DMS53 (cell line): ENCODE measurements at places on chromosomes 6 and 20.

DNA sequence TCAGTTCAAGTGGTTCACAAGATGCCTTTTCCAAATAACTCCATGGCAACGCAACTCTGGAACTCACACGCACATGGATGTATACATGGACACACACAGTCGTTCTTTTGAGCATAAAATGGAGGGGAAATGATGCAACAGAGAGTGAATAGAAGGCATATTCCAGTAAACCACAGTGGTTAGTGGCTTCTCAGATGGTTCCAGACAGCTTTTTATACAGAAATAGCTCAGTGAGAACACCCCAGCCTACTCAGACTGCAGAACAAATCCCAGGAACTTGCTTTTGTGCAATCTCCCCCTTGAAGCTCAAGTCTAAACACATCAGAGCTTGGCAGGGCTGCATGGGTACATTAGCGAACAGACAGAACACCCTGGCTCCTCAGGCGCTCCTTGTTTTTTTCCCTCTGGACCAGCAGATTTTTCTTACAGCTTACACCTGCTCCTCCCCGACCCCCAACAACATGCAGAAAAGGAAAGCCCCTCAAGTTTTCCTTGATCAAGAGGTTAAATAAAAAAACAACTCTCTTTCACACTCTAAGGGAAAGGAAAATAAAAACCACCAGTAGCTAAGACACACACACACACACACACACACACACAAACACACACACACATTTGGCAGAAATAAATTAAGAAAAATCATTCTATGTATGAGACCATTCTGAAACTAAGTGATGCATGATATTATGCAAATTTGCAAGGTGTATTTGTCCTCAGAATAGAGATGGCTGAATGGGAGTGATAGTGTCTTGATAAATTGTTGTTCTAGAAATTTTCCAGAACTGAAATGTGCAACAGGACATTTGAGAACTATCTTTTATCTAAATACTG lies 51.2 kb upstream of the RANBP9 start:
- no peak for DNase-seq

- DNase-seq = peak; percentile 84
Observed at GRCh38 chr6:74870403-74870802, 335.4 kb downstream of the COL12A1 start.

- no peak for DNase-seq
Observed at GRCh38 chr20:59439243-59439642, 138.8 kb downstream of the EDN3 start.

- peak; percentile 20 for DNase-seq
Observed at GRCh38 chr6:37429352-37429750, 3.7 kb upstream of the CMTR1 start.

DNA sequence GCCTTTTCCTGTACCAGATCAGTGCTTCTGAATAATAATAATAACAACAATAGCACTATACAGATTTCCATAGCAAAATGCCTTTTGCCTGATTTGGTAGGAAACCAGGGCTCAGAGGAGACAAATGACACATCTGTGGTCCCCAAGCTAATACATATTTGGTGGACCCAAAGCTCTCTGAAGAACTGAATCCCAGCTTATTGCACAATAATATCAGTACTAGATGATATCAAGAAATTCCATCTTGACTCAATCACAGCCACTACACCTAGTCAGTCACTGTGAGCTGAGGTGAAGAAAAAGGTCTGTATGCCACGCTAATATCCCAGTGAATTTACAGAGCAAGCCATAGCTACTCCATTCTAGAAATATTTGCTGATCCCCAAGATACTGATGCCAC lies 270.6 kb upstream of the RIN2 start:
- DNase-seq = no peak

- no peak for DNase-seq
Observed at GRCh38 chr6:15267221-15267620, 21.4 kb downstream of the JARID2 start.

GRCh38 chr6:69816569-69816968 lies 19.8 kb upstream of the LMBRD1 start:
- no peak for DNase-seq

DNA sequence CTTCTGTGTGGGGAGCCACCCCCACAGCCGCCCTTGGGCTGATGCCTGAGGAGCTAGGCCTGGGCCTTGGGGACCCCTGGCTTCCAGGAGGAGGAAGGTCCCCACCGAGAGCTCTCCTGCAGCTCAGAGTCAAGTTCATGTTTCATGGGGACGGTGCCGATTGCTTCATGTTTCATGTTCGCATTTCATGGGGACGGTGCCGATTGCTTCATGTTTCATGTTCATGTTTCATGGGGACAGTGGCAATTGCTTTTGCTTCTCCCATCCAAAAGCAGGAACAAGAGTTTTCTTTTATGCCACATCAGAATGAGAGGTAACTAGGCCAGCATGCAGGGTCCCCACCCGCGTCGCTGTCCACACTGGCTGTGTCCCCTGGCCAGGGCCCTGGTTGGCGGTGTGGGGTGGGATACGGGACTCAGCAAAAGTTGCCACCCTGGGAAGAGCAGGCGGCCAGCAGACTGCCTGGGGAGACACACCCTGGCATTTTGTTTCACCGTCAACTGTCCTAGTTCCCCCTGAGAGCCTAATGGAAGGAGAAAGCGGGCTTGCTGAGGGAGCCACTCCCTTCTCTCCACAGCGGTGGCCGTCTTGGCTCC lies 46.0 kb downstream of the DACT2 start:
- DNase-seq = no peak

DNA sequence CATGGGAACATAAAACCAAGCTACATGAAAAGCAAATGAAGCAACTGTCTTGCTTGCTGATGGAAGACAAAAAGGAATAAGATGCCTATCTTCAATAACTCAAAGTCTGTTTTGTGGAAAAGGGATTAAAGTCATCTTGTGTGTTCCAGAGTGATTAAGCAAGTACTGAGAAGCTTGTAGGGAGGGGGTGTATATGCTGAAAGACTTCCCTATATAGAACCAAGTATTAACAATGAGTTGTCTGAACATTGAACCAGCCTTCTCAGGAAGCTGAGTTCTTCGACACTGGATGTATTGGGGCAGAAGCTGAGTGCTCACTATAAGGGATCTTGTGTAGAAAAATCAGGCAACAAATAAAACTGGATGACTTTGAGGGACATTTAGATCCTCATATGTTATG lies 451.8 kb downstream of the CD83 start:
- no peak for DNase-seq

DNA sequence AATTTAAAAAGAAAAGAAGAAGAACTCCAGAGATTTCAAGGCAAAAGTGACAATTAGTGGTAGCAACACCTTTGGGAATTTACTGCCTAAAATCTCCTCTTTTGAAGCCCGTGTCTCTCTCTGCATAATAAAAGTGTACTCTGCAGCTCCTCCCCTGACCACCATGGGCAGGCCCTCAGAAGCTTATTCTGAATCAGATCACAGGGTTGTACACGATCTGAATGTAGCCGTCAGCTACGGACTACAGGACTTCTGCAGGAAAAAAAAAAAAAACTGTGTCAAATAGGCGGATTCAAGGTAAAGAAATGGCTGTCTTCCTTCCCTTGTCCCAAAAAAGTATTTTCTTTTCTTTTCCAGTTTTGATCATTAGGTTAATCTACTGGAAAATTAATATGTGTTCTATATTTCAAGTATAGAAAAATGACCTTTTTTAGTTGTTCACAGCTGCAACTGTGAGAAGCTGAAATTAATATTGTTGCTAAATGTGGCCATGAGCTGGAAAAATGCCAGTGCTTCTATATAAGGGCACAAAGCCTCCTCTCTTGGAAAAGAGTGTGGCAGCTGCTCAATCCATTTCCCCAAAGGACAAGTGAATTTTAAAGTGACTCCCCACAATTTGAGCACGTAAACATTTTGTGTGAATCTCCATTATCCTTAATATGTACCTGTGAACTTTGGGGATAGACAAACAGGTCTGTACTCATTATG lies 397.4 kb downstream of the C6orf118 start:
- peak; percentile 30 for DNase-seq

DNA sequence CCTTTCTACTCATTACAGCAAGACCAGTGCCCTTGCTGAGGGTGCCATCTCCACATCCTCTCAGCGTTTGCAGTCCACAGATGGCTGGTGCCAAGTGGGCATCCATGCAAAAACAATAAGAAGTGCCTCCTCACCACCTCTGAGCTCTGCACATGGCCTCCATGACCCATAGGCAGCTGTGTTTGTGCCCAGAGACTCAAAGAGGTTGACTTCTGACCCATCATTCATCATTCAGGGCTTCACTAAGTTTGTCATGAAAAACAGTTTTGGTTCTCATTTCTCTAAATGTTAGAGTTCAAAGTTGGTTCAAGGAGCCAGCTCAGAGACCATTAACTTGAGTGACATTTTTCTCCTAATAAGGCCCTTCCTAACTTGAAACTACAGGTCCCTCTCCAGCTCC lies 512.6 kb upstream of the MAP3K7 start:
- DNase-seq = no peak

DNA sequence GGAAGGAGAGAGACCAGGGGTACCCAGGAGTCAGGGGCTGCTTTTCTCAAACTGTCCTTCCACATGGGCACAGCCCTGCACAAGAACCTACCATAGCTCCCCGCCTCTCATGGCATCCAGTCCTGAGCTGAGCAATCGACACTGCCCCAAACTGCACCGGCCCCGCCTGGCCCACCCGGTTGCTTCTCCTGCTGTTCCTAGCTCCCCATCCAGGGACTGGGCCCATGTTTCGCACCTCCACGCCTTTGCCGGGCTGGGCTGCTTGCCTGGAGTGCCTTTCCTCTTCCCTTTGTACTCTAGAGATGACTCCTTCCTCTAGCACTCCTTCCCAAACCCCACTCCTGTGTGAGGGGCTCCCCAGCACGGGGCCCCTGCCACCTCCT lies 123.0 kb downstream of the GRM4 start:
- no peak for DNase-seq

GRCh38 chr20:15887387-15887786 lies 685.9 kb downstream of the KIF16B start:
- DNase-seq = no peak

DNA sequence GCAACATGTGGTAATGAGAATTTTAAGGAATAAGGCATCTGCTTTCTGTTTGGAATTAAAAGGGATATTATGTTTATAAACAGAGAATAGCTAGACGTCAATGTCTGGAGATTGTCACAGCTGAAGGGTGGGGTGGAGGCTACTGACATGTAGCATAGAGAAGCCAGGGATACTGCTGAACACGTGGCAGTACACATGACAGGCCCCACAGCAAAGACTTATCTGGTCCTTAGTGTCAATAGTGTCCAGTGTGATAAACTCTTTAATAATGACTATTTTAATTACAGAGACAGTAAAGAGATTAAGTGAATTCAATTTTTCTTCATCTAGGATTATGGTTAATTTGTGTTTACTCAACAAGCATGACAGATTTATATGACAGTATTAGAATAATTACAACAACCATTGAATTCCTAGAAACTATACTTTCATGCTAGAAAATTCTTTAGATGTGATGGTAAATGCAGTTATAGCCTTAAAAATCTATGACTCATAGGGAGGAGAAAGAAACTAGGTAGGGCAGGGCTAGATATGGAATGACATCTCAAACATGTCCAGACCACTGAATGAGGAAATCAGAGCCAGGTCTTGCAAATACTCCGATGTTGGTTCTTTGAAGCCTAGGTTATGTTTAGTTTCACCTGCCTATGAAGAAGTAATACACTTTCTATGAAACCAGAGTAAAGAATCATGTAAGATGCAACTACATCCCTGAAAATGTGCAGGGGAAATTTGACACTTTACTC lies 399.5 kb downstream of the PHF3 start:
- DNase-seq = no peak

GRCh38 chr6:161366301-161366923 lies 92.6 kb upstream of the AGPAT4 start:
- DNase-seq = no peak

DNA sequence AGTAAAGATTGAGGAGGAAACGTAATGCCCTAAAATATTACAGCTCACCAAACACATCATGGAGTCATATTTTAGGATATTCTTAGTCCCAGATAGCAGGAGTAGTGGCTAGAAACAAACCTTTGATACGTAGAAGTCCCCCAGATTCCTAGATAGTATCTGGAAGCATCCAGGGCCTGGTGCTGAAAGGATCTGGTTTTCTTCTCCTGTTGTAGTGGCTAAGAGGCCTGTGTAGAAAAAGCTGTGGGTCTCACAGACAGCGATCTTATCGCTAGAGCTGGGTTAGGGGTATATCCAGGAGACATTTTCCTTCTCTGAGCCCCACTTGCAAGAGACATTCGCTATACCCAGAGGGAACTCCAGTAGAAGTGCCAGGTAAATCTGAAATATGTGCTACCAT lies 139.9 kb downstream of the KCNQ5 start:
- no peak for DNase-seq

GRCh38 chr6:158419339-158419909 lies 107.2 kb downstream of the TULP4 start:
- DNase-seq = no peak

DNA sequence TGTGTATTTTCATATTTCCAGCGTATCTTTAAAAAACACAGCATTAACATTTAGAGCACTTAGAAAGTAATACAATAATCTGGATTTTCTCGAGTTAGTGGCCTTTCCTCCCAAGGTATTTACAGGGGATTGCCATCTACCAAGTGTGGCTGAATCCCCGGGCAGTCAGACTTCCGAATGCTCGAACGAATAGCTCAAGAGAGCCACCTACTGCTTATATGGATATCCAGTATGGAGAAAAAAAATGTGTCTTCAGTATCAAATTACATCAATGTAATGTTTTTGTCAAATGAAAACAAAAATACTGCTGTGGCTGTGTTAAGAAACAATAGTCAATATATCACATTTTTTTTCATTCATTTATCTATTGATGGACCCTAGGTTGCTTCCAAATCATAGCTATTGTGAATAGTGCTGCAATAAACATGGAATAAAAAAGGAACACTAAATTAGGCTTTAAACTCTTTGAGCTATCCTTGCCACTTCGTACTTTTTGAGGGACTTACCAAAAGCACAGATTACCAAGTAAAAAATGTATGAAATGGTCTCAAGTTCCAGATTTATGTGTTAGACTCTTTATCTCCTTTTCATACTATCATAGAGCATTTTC lies 654.5 kb upstream of the PTCHD4 start:
- peak; percentile 86 for DNase-seq

DNA sequence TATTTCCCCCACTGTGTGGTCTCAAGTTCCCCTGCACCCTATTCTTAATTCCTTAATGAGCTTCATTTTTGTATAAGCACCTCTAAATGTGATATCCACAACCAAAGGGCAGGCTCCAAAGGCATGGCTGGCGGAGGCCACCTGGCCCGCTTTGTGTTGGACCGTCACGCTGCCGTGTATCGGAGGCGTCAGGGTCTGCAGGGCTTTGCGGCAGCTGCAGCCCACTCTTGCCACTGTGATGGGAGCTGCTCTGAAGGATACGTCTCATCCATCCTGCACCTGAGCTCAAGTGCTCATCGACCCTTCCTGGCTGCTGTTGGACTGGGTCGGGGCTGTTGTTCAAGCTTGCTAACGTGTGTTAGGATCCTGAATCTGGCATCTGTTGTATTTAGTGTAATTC lies 177.6 kb downstream of the ARID1B start:
- no peak for DNase-seq

- DNase-seq = no peak
Observed at GRCh38 chr6:25558155-25558817, 93.7 kb upstream of the SCGN start.

DNA sequence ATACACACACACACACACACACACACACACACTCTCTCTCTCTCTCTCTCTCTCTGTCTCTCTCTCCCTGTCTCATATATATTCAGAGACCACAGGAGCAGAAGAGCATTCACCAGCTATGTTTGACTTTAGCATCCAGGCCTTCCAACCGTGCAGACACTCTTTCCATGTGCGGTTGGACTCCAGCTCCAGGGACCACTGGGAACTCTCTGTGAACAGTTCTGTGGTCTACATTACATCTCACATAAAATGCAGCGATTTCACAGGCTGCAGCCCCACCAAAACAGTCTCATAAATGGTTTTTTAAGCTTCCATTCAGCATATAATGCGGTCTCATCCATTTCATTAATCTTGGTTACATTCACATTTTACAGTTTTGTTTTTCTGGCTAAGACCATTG lies 508.4 kb upstream of the SULF2 start:
- DNase-seq = no peak
